ENCODE measurements at places on chromosomes 3 and 15. TPM values are rescaled to one million over a fixed set of nuclear protein-coding genes. Genes with fewer than 3 reads are reported as not detected.

- peak; percentile 80 for DNase-seq
- H3K27ac ChIP-seq, result peak overlapping the region; percentile 94
- H3K36me3 ChIP-seq, result peaks cover 6% of the 10 kb centered on the region
- H3K4me1 ChIP-seq, result peaks cover 90% of the 10 kb centered on the region
- peak overlapping the region; percentile 74 for H3K4me3 ChIP-seq
Observed at GRCh38 chr15:33098094-33099058, 96.1 kb downstream of the FMN1 start.

The C3orf52 gene
- 11.5 TPM for total RNA-seq

- H3K27me3 ChIP-seq, result no peaks in the 10 kb centered on the region
- H3K4me1 ChIP-seq, result peaks cover 31% of the 10 kb centered on the region
- DNase-seq, result no peak
- no peak overlapping the region for H3K27ac ChIP-seq
Observed at GRCh38 chr3:30140356-30141075, 465.9 kb upstream of the TGFBR2 start.

DNA sequence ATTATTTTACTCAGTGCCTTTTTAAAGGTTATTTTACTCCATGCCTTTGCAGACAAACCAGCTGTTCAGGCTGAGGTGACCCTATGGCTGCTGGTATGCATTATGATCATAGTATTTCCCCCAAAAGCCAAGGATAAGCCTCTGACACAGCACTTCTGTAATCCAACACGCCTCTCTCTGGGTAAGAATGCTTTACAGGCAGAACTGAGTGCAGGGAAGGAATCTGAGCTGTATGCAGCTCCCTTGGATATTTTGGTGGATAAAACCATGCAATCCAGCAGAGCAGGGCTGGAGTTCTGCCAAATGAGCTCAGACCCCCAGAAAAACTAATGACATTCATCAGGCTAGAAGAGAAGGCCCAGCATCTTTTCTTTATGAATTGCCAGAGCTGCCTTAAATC is 11.7 kb upstream of the MAP1A start:
- no peak overlapping the region for H3K4me3 ChIP-seq
- H3K36me3 ChIP-seq, result no peaks in the 10 kb centered on the region
- H3K4me1 ChIP-seq, result peaks cover 46% of the 10 kb centered on the region
- peak overlapping the region; percentile 61 for H3K27ac ChIP-seq
- H3K27me3 ChIP-seq, result no peaks in the 10 kb centered on the region

GRCh38 chr15:95872366-95872771 is 458.1 kb upstream of the NR2F2 start:
- H3K4me1 ChIP-seq, result peaks cover 50% of the 10 kb centered on the region
- H3K36me3 ChIP-seq, result no peaks in the 10 kb centered on the region
- no peak overlapping the region for H3K4me3 ChIP-seq
- H3K27ac ChIP-seq, result peak overlapping the region; percentile 49

DNA sequence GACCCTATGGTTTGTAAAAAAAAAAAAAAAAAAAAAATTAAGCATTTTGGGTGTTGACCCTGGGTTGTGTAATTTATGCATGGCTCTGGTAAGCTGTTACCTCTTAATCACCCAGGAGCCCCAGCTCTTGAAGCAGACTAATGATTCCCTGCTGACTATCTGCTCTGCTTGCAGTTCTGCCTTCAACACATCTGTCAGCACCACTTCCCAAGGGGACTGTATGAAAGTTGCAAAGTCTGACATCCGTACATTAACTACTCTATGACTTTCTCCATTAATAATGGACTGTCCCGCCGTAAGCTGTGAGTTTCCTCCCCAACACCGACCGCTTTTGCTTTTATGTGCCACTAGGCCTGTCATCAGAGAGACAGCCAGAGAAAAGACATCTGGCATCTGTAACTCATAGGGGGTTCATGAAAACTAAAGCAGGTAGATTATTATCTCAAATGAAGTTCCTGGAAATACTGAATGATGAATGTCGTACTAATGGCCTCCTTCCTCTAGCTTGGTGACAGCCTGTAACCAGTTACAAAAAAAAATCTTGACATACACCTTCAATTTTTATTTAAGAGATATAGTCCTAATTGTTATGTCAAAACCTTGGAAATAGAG is 271.5 kb downstream of the IL5RA start:
- no peak overlapping the region for H3K27ac ChIP-seq
- no peak overlapping the region for H3K4me3 ChIP-seq
- H3K4me1 ChIP-seq, result no peaks in the 10 kb centered on the region
- no peak for DNase-seq

DNA sequence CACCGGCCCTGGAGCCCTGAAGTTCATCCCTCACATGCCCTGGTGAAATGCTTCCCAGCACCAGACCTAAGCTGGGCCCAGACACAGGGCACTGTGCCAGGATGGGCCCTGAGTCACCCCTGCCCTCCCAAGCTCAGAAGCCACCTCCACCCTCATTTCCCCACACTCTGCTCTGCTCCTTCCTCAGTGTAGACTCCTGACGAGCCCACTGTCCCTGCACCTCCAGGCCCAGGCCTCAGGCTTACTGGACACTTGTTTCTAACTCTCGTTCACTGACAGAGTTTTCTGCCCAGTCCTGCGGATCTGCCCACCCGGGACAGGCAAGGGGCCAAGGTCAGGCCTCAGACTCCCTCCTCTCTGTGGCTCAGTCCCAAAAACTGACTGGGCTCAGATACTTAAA is 112.6 kb upstream of the RNF7 start:
- H3K4me1 ChIP-seq, result peaks cover 5% of the 10 kb centered on the region
- no peak overlapping the region for H3K27ac ChIP-seq
- no peak for DNase-seq
- H3K36me3 ChIP-seq, result peaks cover 17% of the 10 kb centered on the region
- no peak overlapping the region for H3K4me3 ChIP-seq

- H3K4me3 ChIP-seq, result peak overlapping the region; percentile 4
- DNase-seq, result peak; percentile 8
- no peaks in the 10 kb centered on the region for H3K27me3 ChIP-seq
- H3K4me1 ChIP-seq, result peaks cover 35% of the 10 kb centered on the region
- H3K36me3 ChIP-seq, result no peaks in the 10 kb centered on the region
- H3K27ac ChIP-seq, result peak overlapping the region; percentile 48
Observed at GRCh38 chr3:177679568-177680471, 482.5 kb upstream of the TBL1XR1 start.

GRCh38 chr15:86002444-86002843 is 77.2 kb upstream of the AGBL1 start:
- no peak overlapping the region for H3K27ac ChIP-seq
- DNase-seq, result no peak
- no peak overlapping the region for H3K4me3 ChIP-seq
- no peaks in the 10 kb centered on the region for H3K27me3 ChIP-seq
- no peaks in the 10 kb centered on the region for H3K36me3 ChIP-seq

DNA sequence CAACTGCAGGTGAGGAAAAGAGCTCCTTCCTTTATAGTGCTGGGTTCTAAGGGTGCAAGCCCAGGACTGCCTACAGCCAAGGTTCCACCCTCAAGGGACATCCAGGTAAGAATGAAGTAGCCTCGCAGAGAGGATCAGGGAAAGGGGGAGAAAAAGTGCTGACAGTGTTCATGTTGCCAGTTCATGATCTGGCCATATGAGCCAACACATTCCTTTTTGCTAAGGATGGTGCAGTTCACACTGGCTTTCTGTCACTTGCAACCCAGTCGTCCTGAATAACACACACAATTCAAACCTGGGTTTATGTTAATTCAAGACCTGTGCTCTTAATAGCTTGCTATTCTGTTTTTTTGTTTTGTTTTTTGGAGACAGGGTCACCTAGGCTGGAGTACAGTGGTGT is 9.0 kb downstream of the CLN6 start:
- no peak overlapping the region for H3K4me3 ChIP-seq
- no peak overlapping the region for H3K27ac ChIP-seq
- H3K36me3 ChIP-seq, result peaks cover 27% of the 10 kb centered on the region

The RNU6-1 gene
- not detected for total RNA-seq

The STAC gene
- not detected for total RNA-seq

DNA sequence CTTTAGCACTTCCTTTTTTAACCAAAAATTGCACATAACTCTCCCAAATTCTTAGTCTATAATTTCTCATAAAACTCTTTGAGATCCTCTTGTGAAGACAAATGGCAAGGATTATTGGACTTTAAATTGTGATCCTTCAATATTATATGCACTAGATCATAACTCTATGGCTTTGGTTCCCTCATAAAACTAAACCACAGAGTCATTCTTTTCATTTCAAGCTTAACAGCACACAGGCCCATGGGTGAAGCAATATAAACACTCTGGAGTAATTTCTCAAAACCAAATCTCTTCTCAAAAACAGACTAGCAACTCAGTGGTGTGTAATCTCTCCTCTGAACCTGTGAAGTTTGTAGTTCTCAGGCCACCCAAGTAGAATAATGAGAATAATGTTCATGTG is 171.0 kb upstream of the NECTIN3 start:
- DNase-seq, result peak; percentile 77
- H3K4me3 ChIP-seq, result no peak overlapping the region
- H3K27me3 ChIP-seq, result no peaks in the 10 kb centered on the region
- H3K36me3 ChIP-seq, result no peaks in the 10 kb centered on the region

- peaks cover 2% of the 10 kb centered on the region for H3K27me3 ChIP-seq
- H3K36me3 ChIP-seq, result no peaks in the 10 kb centered on the region
- no peaks in the 10 kb centered on the region for H3K4me1 ChIP-seq
- no peak overlapping the region for H3K27ac ChIP-seq
- no peak overlapping the region for H3K4me3 ChIP-seq
Observed at GRCh38 chr3:78634316-78634715, 1133.5 kb downstream of the ROBO1 start.

The RETNLB gene
- total RNA-seq, result not detected

The HRH1 gene
- total RNA-seq, result 5.4 TPM

The GRAMD2A gene
- total RNA-seq, result not detected

The PPM1L gene
- 1.4 TPM for total RNA-seq

The CD86 gene
- not detected for total RNA-seq

The RASL12 gene
- total RNA-seq, result not detected

The SCAANT1 gene
- total RNA-seq, result not detected

The AADACL2 gene
- total RNA-seq, result not detected

- H3K27me3 ChIP-seq, result no peaks in the 10 kb centered on the region
- peaks cover 34% of the 10 kb centered on the region for H3K4me1 ChIP-seq
- H3K4me3 ChIP-seq, result no peak overlapping the region
- no peak for DNase-seq
Observed at GRCh38 chr15:84666373-84666772, 8.4 kb upstream of the NMB start.

DNA sequence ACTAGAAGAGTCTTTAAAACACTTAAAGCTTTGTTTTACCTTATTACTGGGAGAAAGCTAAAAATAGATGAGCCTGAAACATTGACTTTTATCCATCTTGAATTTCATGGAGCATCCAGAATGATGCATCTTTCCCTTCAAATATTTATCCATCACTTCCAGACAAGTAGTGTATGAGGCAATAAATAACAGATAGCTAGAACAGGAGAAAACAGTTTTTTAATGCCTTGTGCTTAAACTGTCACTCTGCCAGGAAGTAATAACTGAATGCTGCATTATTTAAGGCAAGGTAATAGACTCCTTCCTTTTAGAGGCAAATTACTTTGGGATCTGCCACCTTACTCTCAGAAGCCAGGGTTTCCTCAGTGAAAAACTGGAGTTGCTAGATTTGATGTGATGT is 225.8 kb upstream of the NAALADL2 start:
- H3K4me3 ChIP-seq, result no peak overlapping the region
- H3K27me3 ChIP-seq, result no peaks in the 10 kb centered on the region
- no peaks in the 10 kb centered on the region for H3K4me1 ChIP-seq
- no peak overlapping the region for H3K27ac ChIP-seq

GRCh38 chr3:56886314-56886713 is 84.6 kb upstream of the ARHGEF3 start:
- DNase-seq, result no peak
- H3K36me3 ChIP-seq, result no peaks in the 10 kb centered on the region
- H3K27me3 ChIP-seq, result peaks cover 6% of the 10 kb centered on the region
- no peak overlapping the region for H3K27ac ChIP-seq
- peaks cover 19% of the 10 kb centered on the region for H3K4me1 ChIP-seq

DNA sequence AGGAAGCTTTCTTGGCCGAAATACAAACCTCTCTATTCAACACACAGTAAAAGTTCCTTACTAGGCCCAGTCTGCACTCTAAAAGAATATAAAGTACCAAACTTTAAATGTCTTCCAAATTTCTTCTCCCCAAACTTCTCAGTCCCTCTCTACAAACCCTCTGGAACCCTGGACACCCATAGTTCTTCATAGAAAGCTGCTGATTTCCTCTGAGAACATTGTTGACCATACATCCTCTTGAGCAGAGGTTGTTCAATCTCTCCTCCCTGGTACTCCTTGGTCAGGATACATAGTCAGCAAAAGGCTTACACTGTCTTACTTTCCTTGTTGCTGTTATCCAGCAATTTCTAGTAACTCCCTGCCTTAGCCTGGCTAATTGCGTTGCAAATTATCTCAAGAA is 3.1 kb upstream of the ACAP2 start:
- H3K36me3 ChIP-seq, result no peaks in the 10 kb centered on the region
- no peak overlapping the region for H3K27ac ChIP-seq
- no peak overlapping the region for H3K4me3 ChIP-seq
- H3K4me1 ChIP-seq, result peaks cover 30% of the 10 kb centered on the region

The RAD51 gene
- total RNA-seq, result 14.5 TPM

The CLRN1 gene
- not detected for total RNA-seq

DNA sequence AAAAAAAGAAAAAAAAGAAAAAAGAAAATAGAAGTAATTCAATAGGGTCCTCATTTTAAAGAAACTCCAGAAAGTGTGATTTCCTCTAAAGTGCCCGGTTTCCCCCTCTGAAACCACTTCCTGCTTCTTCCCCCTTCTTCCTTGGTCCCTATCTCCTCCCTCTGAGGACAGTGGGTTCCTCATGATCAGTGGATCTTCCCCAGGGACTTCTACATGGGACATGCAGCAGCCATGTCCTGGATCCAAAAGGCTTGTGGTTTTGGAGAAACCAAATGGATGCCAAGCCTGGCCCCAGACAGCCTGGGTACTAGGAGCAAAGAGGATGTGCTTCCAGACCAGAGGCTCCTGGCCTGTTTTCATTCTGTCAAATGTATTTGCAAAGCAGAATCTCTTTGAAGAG is 26.6 kb upstream of the SMAD6 start:
- no peak overlapping the region for H3K27ac ChIP-seq
- no peaks in the 10 kb centered on the region for H3K36me3 ChIP-seq
- H3K27me3 ChIP-seq, result peaks cover 3% of the 10 kb centered on the region

DNA sequence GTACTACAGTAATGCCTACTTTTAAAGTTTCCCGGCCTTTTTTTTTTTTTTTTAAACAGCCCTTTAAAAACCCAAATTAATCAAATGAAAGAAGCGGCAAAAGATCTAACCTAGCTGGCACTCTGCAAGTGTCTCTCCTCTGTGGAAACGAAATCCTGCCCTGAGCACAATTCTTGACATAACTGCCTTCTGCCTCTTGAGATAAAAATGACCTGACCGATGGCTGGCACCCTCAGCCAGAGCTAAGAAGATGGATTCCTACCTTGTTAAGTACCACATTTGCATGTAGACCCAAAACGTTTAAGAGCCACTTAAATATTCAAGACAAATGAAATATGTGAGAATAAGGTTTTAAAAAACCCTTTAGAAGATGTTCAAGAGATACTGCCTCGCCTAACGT is 16.6 kb upstream of the SLC12A8 start:
- H3K27me3 ChIP-seq, result no peaks in the 10 kb centered on the region
- no peak overlapping the region for H3K27ac ChIP-seq
- H3K4me1 ChIP-seq, result peaks cover 29% of the 10 kb centered on the region
- no peak overlapping the region for H3K4me3 ChIP-seq

The PLS1 gene
- total RNA-seq, result 1.4 TPM

- H3K4me3 ChIP-seq, result peak overlapping the region; percentile 55
- H3K4me1 ChIP-seq, result peaks cover 41% of the 10 kb centered on the region
- DNase-seq, result peak; percentile 54
- H3K36me3 ChIP-seq, result peaks cover 6% of the 10 kb centered on the region
- peak overlapping the region; percentile 57 for H3K27ac ChIP-seq
- no peaks in the 10 kb centered on the region for H3K27me3 ChIP-seq
Observed at GRCh38 chr3:113769551-113769950, 22.7 kb downstream of the ATP6V1A start.

GRCh38 chr3:23276913-23277658 is 74.0 kb downstream of the UBE2E2 start:
- no peak overlapping the region for H3K27ac ChIP-seq
- DNase-seq, result no peak
- H3K27me3 ChIP-seq, result no peaks in the 10 kb centered on the region
- no peak overlapping the region for H3K4me3 ChIP-seq
- H3K36me3 ChIP-seq, result peaks cover 5% of the 10 kb centered on the region

Measured in HFFc6 (cell line).